KBM-7 (cell line): ENCODE measurements at places on chromosomes 13 and 19.

DNA sequence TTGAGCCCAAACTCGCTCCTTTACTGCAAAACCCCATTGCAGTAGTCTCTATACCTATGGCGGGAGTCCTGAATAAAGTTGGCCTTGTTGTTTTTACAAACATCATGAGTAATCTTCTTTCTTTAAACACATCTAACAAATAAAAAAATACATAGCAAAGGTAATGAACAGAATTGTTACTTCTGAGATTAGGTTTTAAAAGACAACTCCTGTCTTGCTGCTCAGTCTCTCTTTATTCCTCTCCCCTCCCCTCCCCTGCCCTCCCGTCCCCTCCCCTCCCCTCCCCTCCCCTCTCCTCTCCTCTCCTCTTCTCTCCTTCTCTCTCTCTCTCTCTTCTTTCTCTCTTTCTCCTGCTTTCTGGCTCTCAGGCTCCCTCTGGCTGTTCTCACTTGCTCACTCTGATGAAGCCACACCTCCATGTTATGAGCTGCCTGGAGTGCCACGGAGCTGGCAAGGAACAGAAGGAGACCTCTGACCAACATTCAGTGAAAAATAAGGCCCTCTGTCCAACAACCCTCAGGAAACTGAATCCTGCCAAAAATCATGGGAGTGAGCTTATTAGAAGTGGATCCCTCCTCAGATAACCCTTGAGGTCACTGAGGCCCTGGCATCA lies 300.7 kb upstream of the MIR17HG start:
- no peak for DNase-seq

DNA sequence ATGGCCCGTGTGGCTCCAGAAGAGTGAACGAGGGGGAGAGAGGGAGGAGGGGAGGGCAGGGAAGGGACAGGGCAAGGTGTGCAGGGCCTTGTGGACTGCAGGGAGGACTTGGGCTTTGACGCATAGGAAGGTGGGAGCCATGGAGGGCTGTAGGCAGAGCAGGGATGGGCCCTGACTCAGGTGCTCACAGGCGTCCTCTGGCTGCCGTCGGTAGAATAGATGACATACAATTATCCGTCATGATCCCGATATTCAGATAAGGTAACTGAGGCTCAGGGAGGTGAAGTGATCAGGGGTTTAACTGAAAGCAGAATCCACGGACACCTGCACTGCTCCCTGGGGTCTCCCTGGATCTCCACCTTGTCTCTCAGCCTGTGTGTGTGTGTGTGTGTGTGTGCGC lies 3.4 kb downstream of the C3 start:
- DNase-seq, result no peak

- DNase-seq, result peak; percentile 68
These were observed 617 bp upstream of the IQCN start for GRCh38 chr19:18274781-18275356.

GRCh38 chr13:75787249-75787928 lies 151.3 kb downstream of the LMO7 start:
- no peak for DNase-seq

GRCh38 chr19:13885826-13886365 lies 9.0 kb downstream of the NANOS3 start:
- DNase-seq, result no peak

DNA sequence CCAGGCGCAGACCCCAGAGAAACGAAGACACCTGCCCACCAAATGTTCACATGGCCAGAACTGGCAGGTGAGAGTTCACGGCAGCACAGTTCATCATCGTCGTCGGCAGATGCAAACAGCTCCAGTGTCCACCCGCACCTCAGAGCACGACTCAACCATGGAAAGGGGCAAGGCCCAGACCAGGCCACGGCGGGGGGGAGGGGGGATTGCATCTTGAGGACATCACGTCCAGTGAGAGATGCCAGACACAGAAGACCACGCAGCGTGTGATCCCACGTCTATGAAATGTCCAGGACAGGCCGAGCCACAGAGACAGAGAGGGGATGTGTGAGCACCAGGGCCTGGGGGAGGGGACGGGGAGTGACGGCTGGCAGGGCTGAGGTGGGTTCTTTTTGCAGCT lies 7.3 kb downstream of the RNF126 start:
- no peak for DNase-seq

DNA sequence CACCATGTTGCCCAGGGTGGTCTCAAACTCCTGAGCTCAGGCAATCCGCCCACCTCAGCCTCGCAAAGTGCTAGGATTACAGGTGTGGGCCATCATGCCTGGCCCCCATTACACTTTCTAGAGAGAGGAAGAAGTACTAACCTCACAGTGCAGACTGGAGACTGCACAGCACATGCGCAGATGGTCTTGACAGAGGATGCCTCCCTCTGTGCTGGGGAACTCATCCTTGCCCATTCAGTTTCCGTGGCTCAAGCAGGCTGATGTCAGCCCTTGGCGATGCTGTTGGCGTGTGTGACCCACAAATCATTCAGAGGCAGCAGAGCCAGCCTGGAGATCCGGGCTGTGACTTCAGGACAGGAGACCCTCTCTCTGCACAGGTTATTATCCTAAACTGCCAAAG lies 14.6 kb upstream of the FFAR2 start:
- DNase-seq, result no peak

DNA sequence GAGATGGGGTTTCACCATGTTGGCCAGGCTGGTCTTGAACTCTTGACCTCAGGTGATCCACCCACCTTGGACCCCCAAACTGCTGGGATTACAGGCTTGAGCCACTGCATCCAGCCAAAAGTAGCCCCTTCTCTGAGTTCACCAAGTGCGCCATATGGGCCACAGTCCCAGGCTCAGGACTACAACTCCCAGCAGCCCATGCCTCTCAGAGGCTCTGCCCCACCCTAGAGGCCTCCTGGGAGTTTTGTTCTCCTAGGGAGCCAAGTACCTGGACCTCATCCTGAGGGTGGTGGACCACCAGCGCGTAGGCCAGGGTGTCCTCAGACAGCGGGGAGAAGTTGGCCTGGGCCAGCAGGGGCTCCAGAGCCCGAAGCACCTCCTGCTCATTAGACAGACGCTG lies 18.8 kb downstream of the TMEM143 start:
- no peak for DNase-seq

DNA sequence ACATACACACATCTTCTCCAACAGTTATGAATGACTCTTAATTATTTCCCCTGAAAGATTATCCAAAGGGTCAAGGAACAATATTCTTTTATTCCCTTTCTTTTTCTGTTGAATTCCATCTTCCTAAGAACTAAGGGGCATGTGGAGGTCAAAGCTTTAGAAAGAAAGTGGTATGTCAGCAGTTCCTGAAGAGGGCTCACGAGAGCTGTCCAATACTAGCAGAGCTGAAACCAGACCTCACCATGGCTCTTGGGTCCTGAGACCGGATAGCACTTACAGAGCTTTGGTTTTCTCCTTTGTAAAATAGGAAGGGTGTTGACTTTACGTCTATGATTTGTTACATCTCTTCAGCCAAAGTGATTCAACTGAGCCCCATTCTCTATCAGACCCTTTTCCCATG lies 109.8 kb upstream of the FREM2 start:
- no peak for DNase-seq

GRCh38 chr19:31275068-31275334 lies 74.2 kb downstream of the TSHZ3 start:
- peak; percentile 14 for DNase-seq

GRCh38 chr19:4138445-4138844 lies 14.5 kb upstream of the MAP2K2 start:
- no peak for DNase-seq

DNA sequence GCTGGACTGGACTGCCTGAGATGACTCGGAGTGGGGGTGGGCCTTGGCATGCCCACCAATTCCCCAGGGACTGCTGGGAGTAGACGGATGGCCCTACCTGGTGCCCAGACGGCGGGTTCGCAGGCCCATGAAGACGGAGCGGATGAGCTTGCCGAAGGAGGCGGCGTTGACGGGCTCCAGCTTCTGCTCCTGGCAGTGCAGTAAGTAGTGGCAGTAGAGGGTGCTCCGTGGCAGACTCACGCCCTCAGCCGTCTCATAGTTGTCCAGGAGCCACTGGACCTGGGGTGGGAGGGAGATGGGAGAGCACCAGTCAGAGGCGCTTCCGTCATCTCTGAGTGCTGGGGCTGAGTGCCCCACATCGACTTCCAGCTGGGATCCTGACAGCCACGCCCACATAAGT lies 17.6 kb downstream of the DCAF15 start:
- no peak for DNase-seq

GRCh38 chr19:46616631-46617322 lies 8.1 kb downstream of the PTGIR start:
- DNase-seq, result peak; percentile 89

- no peak for DNase-seq
These were observed 37.1 kb downstream of the TINCR start for GRCh38 chr19:5530701-5531100.

- DNase-seq, result peak; percentile 31
These were observed 154.7 kb upstream of the SGCG start for GRCh38 chr13:23025864-23026608.

- peak; percentile 12 for DNase-seq
These were observed 60.1 kb downstream of the DCT start for GRCh38 chr13:94419304-94419924.

DNA sequence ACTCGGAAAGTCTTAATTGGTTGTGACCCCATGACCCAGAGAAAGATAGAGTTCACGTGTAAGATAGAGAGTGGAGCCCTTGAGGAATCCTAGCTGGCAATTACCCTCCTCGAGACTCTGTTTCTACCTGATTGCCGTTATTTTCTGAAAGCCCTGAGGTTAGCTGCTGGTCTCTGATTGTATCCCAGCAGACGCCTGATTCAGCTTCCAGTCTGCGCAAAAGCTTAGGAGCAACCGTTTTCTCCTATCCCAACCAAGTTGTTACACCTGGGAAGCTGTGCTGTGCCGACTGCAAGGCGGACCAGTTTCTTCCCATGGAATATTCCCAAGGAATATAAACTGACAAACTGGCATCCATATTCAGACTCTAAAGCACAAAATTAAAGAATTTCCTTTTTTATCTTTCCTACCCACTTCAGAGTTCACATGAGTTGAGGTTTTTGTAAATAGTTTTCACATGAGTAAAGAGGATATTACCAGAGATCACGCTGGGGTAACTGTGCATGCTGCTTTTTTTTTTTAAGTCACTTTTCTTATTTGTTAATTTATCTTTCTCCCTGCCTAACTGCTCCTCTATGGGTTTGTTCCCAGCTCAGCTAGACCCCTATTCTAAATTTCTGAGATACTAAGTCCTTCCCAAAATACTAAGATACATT lies 1.5 kb upstream of the TRPC4 start:
- DNase-seq, result no peak

DNA sequence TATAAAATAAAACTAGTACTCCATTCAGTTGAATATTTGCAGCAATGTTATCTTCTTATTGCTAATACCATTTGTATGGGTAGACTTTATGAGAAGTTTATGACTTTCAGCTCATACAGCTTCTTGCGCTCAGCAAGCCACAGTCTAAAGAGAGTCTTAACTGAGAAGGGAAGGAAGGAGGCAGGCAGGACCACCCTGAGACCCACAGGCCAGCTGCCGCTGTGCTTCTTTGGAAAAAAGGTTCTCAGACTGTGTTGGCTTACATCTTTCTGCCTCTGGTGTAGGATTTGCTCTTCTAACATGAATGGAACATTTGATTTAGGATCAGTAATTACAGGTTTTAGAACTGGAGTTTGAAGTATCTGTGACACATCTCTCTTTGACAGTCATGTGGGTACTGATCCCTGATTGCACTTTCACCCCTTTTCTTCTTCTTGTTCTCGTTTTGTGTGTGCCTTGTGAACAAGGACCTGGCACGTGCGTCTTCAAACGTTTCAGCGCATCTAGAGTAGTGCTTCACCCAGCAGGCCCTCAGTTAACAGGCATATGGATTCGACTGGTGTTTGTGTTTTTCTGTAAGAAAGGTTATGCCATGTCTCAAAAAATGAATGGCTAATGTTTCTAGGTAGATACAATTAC lies 7.1 kb upstream of the GPR18 start:
- DNase-seq, result no peak

GRCh38 chr13:27919659-27919933 lies 204 bp upstream of the PDX1 start:
- DNase-seq, result no peak

DNA sequence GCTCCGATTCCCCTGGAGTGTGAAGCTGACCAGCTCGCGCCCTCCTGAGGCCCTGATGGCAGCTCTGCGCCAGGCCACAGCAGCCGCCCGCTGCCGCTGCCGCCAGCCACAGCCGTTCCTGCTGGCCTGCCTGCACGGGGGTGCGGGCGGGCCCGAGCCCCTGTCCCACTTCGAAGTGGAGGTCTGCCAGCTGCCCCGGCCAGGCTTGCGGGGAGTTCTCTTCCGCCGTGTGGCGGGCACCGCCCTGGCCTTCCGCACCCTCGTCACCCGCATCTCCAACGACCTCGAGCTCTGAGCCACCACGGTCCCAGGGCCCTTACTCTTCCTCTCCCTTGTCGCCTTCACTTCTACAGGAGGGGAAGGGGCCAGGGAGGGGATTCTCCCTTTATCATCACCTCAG lies 20.3 kb downstream of the CKM start:
- no peak for DNase-seq

GRCh38 chr19:38319421-38320258 lies at the start of gene KCNK6:
Gene KCNK6 (plus strand): TSS chr19:38319845. CDS start chr19:38319951, 106 bp downstream.
- peak; percentile 50 for DNase-seq

- peak; percentile 98 for DNase-seq
These were observed 11.0 kb downstream of the MOB3A start for GRCh38 chr19:2084993-2085720.

GRCh38 chr13:108218044-108218974 lies at the start of gene ABHD13:
Gene ABHD13 (plus strand): TSS chr13:108218392. CDS start chr13:108229219, 10,827 bp downstream.
- DNase-seq, result peak; percentile 96

DNA sequence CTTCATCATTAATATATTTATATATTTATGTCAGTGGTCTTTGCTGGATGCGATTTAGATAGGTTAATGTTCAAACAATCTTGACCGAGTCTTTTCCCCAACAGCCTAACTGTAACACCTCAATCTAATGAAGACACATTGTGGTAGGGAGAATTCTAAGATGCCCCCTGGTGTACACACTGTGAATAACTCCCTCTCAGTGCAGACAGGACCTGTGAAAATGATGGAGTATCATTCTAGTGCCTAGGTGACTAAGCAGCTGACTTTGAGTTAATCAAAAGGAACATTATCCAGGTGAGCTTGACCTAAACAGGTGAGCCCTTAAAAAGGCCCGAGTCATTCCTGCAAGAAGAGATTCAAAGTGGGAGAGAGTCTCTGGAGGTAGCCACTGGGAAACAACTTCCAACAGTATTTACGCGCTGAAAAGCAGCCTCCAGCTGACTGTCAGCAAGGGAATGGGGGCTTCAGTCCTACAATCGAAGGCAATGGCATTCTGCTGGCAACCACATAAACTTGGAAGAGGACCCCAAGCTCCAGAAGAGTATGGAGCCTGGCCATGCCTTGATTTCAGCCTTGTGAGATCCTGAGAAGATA lies 28.0 kb upstream of the KBTBD7 start:
- peak; percentile 71 for DNase-seq

DNA sequence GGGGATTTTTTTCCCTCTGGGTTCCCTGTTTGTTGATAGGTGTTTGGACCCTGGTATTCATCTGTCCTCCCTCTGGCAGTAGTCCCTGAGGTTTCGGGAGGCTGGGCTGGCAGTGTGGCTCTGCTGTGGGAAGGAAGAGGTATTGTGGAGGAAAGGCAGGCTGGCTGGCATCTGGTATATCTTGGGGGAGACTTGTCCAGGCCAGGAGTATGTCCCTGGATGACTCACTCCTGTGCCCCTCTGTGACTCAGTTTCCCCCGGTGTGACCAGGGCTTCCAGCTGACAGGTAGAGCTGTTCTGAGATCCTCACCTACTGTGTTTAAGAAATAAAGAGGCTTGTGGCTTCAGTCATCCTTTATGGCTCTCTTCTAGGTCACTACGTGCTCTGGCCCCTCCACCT lies 14.2 kb upstream of the ZNF492 start:
- no peak for DNase-seq

- DNase-seq, result no peak
These were observed 18.4 kb downstream of the ZNRF4 start for GRCh38 chr19:5473646-5474045.

GRCh38 chr13:104008541-104009435 lies 942.6 kb upstream of the SLC10A2 start:
- DNase-seq, result no peak
